ENCODE measurements at places on chromosomes 16 and 17.

DNA sequence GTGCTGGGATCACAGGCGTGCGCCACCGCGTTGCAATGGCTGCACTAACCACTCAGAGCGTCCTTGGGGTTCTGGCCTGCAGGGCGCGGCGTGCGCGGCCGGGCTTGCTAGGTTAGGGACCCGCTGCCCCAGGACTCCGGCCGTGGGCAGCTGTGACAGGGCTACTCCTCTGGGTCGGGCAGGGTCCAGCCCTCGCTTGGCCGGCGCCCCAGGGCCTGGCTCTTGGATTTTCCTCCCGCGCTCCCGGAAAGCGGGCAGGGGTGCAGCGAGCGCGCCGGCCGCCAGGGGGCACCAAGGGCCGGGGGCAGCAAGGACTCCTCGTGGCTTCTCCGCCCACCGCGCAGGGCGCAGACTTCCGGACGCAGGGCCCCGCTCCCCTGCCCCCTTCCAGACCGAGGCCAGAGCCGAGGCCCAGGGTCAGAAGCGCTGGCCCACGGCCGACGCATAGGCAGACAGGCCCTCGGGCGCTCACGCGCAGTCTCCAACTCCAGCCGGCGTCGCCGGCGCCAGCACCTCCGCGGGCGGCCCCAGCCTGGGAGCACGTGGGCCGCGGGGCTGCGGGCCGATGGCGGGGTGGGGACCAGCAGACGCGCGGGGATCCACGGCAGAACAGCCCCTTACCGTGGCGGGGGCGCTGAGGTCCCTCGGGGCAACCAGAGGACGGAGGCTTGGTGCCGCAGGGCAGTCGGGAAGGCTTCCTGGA is 355 bp downstream of the TLE7 start:
- DNase-seq, result peak; percentile 28

- no peak for DNase-seq
These were observed 57.0 kb downstream of the USP31 start for GRCh38 chr16:23092072-23092800.

- no peak for DNase-seq
These were observed 6.8 kb downstream of the CACNG4 start for GRCh38 chr17:66971264-66971663.

GRCh38 chr17:41347869-41348760 is 2.5 kb downstream of the KRT33A start:
- DNase-seq, result no peak

DNA sequence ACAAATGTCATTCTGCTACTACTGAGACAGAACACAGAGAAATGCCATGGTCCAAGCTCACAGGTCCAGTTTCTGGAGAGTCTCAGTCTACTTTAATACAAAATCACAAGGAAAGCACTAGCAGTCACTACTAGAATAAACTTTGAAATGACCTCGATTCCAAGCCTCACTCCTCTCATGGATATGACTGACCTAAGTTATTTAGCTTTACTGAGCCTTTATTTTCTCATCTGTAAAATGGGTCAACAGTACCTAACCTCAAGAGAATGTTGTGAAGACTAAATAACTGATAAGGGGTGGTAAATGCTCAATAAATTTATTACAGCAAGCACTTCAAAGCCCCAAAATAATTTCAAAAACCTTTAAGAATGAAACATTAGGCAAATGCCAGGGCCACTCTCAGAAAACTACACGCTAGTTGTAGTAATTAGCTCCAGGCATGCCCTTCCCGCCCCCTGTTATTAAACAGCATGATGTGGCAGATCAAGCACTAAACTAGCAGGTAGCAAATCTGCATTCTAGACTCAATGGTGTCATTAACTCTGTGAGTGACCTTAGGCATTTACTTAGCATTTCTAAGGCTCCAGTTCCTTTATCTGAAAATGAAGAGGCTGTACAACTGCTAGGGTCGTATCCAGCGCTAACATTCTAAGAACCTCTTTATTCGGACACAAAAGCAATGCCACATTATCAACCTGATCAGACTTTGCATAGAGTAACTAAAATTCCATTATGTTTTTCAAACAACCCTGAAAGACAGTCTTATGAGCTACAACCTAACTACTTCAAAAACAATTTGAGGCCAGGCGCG is 8.4 kb downstream of the GSPT1 start:
- no peak for DNase-seq

- no peak for DNase-seq
These were observed 24.0 kb downstream of the LLGL2 start for GRCh38 chr17:75549246-75550138.

- peak; percentile 76 for DNase-seq
These were observed 2.0 kb downstream of the TRIM47 start for GRCh38 chr17:75876190-75876937.

GRCh38 chr16:80158766-80159165 is 382.0 kb upstream of the DYNLRB2 start:
- no peak for DNase-seq

GRCh38 chr17:41527063-41528023 is 765 bp downstream of the KRT19 start:
- no peak for DNase-seq
